Fibroblast of pulmonary artery (primary cell): ENCODE measurements at places on chromosomes 12 and 14.

GRCh38 chr12:31773223-31773750 lies 44.5 kb upstream of the AMN1 start:
- peak; percentile 68 for DNase-seq

DNA sequence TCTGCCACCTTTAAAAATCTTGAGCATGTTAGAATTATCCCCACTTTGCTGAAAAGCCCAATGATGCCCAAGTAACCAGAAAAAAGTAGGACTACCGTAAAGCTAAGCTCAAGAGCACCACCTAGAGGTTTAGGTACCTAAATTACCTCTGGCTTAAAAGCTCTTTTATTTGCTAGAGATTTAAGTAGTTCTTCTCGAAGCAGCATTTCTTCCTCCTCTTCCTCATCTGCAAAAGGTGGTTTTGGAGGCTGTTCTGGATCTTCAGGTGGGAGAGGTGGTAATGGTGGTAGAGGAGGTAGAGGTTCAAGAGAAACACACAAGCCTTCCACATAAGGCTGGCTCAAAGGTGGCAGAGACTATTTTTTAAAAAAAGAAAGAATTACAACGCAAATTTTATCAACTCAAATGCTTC lies 26.9 kb downstream of the ZFC3H1 start:
- DNase-seq = peak; percentile 85

DNA sequence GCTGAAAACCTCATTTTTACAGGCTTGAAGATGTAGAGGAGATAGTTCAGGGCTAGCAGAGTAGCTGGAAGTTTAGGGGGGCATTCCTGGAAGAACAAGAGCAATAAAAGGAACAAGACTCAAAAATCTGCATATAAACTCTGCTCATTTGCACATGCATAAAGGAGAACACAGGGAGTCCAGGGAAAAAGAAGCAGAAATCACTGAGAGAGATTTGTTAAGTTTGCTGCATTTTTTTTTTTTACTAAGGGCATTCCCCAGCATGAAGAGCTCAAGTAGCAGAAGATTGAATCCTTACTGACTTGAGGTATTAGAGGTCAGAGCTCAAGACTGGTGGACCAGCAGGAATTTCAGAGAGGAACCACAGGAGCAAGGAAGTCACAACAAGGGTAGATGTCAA lies 28.2 kb upstream of the BCL11B start:
- no peak for DNase-seq

GRCh38 chr14:95432144-95433093 lies 84.0 kb downstream of the SYNE3 start:
- peak; percentile 42 for DNase-seq

DNA sequence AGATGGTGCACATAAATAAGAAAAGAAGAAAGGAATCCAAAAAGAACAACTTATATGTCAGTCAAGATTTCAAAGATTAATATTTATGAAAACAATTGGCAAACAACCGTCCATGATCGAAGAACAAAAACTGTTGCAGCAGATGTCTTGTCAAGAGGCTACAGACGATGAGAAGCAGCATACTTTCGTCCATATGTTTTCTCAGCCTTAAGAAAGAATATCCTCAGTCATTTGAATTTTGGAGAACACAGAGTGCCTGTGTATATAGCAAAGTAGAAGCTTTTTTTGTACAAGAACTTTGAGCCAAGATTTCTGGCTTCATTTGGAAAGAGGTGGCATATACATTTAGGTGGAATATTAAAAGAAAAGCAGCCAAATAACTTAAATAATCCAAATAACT lies 297.2 kb downstream of the ITPR2 start:
- DNase-seq = no peak

DNA sequence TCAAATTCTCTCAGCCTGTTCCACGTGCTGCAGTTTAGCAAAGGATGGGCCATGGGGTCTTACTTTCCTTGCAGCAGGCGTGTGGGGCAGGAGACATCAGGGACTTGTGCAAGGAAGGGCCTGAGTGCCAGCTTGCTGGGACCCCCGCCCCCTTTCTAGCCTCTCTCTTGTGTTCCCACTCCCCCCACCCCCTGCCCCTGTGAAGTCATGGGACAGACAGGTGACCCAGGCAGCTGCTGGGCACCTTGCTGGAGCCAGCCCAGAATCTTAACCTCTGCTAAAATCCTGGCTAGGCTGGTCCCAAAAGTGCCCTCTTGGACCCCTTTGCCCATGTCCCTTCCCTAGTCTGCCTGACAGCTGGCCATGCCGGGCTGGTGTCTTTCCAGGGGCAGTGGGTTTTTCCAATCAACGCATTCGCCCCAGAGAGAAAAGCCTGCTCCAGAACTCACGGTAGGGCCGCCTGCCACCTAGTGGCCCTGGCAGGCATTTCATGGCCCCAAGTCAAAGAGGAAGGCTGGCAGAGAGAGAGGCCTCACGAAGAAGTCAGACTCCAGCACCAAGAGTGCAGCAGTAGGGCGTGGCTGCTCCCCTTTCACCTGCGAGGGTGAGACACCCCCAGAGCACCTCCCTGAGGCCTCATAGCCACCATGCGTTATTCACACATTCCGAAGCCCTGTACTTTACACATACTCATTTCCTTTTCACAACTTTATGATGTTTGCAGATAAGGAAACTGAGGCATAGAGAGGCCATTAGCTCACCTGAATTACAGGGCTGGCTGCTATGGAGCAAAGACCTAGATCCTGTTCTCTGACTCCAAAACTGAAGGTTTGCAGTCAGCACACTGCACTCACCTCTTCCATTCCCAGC lies 67.4 kb downstream of the LGMN start:
- DNase-seq = peak; percentile 82

DNA sequence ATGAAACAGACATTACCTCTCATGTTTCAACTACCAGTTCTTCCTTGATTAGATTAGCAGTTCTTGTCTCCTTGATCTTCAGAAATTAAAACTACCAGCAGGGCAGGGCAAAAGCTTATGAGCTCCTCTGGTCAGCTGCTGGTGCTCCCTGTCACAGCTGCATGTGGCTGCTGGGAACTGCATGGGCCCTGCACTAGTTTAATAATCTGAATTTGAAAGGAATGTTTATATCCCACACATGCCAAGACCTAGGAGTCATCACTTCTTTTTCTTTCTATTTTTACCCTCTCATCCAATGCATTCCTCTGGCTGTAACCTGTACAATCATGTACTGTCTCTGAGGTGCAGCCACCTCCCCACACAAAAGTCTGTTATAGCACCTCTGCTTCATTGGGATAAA lies 73.9 kb downstream of the ARMH4 start:
- DNase-seq = peak; percentile 65

DNA sequence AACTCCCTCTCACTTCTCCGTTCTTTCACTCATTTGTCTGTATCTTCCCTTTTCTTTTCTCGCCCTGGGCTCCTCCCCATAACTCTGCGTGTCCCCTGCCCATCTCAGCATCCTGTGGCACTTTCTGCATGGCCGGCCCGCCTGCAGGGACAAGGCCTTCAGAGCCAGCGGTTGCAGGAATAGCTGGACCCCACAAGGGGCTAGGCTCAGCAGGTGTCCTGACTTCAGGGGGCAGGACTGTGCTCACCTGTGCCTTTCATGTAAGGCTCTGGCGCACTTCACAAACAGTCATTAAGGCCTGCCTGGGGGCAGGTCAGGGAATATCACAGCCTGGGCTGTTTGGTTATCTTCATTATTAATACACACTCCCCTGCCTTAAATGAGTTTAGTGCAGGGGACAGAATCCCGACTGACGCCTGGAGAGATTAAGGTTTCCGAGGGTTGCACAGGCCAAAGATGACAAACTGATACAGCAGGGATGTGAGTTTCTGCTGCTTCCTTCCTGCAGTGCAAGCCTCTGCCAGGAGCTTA lies 768.8 kb upstream of the TBX3 start:
- no peak for DNase-seq

- DNase-seq = no peak
Observed at GRCh38 chr12:128863957-128864356, 10.7 kb downstream of the GLT1D1 start.

- DNase-seq = peak; percentile 16
Observed at GRCh38 chr12:71243370-71243769, 85.6 kb upstream of the TSPAN8 start.

DNA sequence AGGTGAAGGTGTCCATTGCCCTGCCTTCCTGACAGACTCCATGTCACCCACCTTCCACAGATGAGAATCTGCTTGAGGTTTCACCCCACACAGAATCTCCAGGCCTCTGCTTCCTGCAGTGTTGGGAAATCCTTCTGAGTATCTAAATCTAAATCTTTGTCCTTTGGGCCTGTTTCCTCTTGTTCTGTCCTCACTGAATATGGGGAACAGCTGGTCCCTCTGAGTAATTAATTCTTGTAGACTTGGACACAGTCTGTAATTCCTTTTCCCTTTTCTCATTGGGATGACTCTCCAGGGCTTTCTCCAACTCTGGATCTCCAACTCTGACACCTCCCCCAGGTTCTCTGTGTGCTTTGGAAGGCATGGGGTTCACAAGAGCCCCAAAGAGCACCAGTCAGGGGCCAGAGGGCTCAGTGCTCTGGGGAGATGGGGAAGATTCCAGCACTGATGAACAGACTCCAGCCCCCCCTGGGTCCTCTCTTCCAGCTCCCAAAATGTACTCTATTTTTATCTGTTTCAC lies 2.3 kb upstream of the ACVRL1 start:
- peak; percentile 48 for DNase-seq

GRCh38 chr14:23435543-23436326 lies at the start of gene MYH7:
Gene MYH7, minus strand, starts transcription at chr14:23435660. Its CDS starts 1,928 bp downstream, at chr14:23433732.
- DNase-seq = no peak

GRCh38 chr12:131628023-131628740 lies 82.7 kb upstream of the SFSWAP start:
- no peak for DNase-seq
